ENCODE measurements at places on chromosomes 16 and 17. TPM values are rescaled to one million over a fixed set of nuclear protein-coding genes. Genes with fewer than 3 reads are reported as not detected.

GRCh38 chr17:57488856-57489255 lies 232.5 kb downstream of the MSI2 start:
- H3K4me3 ChIP-seq = no peak overlapping the region
- H3K27ac ChIP-seq = no peak overlapping the region
- H3K36me3 ChIP-seq = no peaks in the 10 kb centered on the region
- H3K4me1 ChIP-seq = peaks cover 8% of the 10 kb centered on the region
- no peak for DNase-seq

GRCh38 chr16:85902366-85903155 lies 3.6 kb downstream of the IRF8 start:
- H3K27ac ChIP-seq = peak overlapping the region; percentile 18
- H3K36me3 ChIP-seq = no peaks in the 10 kb centered on the region
- H3K4me1 ChIP-seq = peaks cover 22% of the 10 kb centered on the region
- peaks cover 11% of the 10 kb centered on the region for H3K27me3 ChIP-seq
- DNase-seq = no peak
- H3K4me3 ChIP-seq = no peak overlapping the region

DNA sequence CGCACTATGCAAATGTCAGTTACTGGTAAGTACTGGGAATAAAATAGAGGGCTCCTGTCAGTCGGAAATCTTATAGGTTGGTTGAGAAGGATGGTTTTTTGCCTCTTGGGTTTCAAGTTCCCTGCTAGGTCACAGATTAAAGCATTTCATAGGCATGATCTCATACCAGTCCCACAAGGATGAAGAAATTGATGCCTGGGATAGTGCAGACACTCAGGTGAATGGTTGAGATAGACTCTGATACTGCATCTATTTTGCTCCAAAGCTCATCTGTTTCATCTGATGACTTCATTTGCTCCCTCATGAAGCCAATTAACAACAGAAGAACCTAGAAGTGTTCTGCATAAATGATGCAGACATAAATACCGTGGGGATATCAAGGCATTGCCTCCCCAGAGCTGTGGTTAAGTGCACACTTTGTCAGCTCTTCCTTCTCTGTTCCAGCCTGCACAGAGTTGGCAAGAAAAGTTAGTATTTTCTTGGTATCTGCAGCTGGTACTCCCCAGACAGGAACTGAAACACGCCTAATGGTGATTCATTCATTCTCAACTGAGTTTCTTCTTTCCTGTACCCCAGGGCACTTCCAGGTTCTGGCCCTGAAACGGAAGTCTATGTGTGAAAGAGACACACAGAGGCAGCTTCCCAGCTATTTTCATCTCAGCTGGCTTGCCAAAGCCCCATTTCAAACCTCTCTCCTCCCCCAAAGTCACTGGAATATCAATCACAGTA lies 418.3 kb upstream of the SALL1 start:
- DNase-seq = no peak
- H3K36me3 ChIP-seq = no peaks in the 10 kb centered on the region
- no peaks in the 10 kb centered on the region for H3K4me1 ChIP-seq
- no peaks in the 10 kb centered on the region for H3K27me3 ChIP-seq
- no peak overlapping the region for H3K27ac ChIP-seq
- no peak overlapping the region for H3K4me3 ChIP-seq

GRCh38 chr17:76461765-76462555 lies 5.4 kb upstream of the AANAT start:
- H3K4me3 ChIP-seq = no peak overlapping the region
- H3K27me3 ChIP-seq = no peaks in the 10 kb centered on the region
- H3K27ac ChIP-seq = no peak overlapping the region
- H3K4me1 ChIP-seq = peaks cover 4% of the 10 kb centered on the region

- DNase-seq = no peak
- no peaks in the 10 kb centered on the region for H3K36me3 ChIP-seq
- no peaks in the 10 kb centered on the region for H3K27me3 ChIP-seq
- no peak overlapping the region for H3K4me3 ChIP-seq
- peaks cover 49% of the 10 kb centered on the region for H3K4me1 ChIP-seq
Measured at GRCh38 chr17:10120749-10121148, 77.7 kb downstream of the GAS7 start.

The TMEM238L gene
- not detected for total RNA-seq
